Umbilical cord (tissue), 2 donors: ENCODE measurements at places on chromosomes 2 and 18.
A peak's percentile ranks its signal among the peaks of the same experiment; 100 is the strongest.

DNA sequence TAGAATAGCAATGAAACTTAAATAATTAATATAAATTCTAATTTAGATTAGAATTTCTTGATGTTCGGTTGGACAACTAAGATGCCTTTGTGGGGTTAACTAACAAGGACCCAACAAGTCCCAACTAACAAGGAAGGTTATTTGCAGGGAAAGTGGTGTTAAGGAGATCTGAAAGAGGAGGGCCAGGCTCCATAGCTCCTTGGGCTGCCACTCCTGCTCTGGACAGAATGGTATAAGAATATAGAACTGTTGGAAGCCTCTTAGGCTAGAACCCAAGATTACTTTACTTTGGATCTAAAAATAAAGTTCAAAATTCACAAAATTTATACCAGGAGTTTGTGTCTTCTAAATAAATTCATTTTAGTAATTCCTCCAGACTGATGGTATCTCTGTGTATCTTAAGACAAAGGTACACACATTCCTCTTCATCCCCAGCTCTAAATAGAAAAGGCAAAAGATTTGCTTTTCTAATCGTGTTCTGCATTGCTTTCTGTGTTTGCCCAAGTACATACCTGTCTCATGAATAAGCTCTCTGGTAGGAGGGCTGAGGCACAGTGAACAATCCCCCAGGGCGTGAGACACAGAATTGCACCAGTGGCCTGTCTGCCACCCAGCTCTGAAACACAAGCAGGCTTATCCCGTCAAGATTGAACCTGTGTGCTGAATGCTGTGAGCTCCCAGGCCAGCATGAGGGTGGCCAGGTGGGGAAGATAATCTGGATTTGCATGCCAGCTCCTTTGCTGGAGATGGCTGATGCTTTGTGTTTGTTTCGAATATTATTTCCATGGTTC is 176.0 kb downstream of the ACKR3 start:
- peak; percentile 76 for DNase-seq

DNA sequence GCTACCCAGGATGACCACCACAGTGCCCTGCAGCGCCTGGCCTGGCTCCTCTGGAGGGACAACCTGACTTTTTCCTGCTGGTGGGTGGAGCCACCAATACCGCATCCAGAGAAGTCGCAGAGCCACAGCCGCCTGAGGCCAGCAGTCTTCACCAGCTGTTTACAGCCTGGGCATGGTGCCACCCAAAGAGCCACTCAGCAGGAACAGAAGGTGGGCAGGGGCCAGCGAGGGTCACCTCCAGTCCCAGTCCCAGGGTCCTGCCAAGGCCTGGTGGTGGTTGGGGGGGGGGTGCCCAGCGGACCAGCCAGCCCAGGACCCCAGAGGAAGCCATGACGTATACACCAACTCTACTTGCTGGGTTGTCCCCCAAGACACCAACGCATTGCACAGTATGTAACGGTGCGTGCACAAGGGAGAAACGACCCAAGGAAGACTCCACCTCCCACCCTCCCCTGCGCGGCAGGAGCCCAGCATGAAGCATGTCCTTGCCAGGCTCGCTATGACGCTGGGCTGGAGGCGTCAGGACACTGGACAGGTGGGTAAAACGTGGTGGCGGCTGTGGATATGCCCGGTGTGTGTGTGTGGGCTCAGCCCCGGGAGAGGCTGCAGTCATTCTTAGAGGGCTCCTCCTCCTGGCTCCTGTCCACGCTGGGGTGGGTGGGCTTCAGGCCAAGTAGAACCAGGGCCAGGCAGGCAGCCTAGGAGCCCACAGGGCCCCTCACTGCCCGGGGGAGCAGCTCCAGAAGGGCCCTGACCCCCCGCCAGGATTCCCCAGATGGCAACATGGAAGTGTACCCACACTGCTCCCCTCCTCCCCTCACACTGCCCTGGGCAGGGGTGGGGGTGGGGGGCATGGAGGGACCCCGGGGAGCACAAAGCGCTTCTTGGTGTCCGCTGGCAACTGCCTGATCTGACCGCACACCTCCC is 49.3 kb downstream of the HS6ST1 start:
- DNase-seq: no peak

GRCh38 chr2:207321514-207321913 is 155.8 kb upstream of the KLF7 start:
- no peak for DNase-seq

DNA sequence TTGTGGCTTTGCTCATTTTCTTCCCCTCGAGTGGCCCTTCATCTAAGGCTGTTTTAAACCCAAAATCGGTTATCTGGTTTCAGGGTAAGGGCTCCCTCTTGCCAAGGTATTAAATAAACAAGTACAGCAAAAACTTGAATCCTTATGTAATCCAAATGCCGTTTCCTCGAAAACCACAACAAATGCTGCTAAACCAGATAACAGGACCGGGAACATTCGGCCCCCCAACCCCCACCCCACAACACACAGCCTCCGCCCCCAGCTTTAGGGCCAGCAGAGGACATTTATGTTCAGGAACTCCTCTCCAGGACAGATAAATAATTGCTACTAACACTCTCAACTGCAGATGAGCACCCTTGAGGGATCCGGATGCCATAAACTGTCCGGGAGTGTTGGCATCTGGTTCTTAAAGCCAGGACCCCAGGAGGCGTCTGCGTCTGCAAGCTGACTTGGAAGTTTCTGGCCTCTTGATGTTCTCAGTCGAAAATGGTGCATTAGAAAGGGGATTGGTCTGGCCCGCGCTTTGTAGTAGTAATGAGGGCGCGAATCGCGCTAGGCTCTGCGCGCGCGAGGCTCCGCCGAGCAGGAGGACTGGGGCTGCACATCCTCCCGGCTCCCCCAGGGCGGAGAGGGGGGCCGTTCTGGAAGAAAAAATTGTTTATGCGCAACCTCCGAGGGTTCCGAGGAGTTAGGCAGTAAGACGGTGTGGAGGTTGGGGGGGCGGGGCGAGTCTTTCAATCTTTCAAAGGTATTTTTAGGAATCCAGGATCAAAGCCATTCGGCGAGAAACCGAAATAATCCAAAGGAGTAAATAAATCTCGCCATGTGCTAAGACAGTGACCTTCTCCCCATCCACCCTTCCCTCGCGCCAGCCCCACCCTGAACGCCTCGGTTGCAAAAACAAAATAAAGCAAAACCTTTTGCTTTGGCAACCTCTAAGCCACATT is 3.9 kb upstream of the ID2 start:
- peak; percentile 86 for DNase-seq

DNA sequence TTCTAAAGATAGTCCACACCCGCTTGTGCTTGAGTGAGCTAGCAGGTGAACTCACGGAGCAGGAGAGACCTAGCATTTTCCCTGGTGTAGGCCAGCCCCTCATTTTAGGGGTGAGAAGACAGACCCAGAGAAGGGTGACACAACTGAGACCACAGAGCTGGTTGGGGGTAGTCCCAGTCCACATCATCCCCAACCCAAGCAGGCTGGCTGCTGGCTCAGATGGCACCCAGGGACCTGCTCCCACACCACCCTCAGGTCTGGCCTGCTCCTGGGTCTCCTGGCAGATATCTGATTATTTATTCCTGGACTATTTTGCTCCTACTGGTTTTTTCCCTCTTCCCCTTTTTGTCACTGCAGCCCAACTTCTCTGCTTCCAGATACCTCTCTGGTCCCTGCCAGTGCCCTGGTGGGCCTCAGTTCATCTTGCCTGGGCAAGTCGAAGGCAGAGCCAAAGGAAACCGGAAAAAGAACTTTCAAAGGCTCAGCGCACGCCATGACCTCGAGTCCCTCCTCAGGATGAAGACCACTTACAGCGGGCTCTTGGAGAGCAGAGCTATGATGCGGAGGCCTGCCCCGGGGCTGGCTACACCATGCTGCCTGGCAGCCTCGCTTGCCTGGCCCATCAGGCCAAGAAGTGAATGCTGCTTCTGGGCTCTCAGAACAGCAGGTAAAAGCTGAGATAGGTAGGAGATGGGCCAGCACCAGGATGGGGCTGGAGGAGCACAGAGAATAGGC is 72.7 kb downstream of the POLR1A start:
- DNase-seq: no peak
